ENCODE measurements at places on chromosomes 5 and 9. TPM values are rescaled to one million over a fixed set of nuclear protein-coding genes. Genes with fewer than 3 reads are reported as not detected.
A peak's percentile ranks its signal among the peaks of the same experiment; 100 is the strongest.

DNA sequence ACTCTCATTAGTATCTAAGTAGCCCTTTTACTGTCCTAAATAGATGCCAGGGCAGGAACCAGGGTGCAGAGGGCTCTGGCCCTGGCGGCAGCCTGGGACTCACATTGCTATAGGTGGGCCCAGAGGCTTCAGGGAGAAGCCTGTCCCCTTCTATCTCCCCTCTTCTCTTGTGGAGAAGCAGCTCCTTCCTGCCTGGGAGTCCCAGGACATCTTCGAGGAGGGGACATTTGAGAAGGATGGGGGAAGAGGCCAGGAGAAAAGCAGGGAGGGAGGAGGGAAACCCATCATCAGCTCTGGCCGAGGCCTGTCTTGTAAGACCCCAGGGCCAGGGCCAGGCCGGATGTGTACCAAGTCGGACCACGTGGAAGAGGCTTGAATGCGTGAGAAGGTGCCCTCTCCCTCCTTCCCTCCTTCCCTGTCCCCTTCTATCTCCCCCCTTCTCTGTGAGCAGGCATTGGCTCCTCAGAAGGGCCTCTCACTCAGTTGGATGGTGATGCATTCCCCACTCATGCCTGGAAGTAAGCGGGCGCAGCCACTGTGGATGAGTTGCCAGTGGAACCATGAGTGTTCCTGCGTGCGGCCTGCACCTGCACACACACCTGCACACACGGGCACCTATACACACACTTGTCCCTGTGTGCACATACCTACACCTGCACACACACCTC, 20.7 kb upstream of the LPCAT1 start:
- no peak for ATAC-seq

FOXD4 gene
- 0.28 TPM for total RNA-seq

GRCh38 chr5:428219-428618, 14.8 kb upstream of the EXOC3 start:
- ATAC-seq, result no peak

- peak; percentile 91 for ATAC-seq
These were observed 53.8 kb downstream of the RAD23B start for GRCh38 chr9:107336718-107337360.

DNA sequence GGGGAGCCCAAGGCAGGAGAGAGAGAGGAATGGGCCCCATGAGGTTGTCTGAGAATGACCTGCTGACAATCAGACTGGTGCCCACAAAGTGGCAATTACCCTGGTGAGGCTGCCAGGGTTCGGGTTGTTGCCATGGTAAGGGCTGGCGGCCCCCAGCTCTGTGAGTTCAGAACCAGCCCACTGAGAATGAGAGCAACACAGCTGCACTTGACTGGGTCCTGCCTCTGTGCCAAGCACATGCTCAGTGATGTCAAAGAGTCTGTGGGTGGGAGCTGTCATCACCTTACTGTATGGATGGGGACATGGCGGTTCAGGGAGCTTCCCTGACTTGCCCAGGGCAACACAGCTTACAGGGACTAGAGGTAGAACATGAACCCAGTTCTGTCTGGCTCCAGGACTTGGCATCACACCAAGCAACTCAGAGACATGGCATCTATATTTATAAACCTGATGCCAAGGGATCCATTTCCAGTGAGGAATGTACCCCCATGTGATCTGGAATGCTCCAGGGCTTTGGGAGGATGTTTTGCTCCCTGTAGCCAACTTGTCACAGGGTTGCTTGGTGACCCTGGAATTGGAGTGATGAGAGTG, 38.2 kb upstream of the TEX48 start:
- no peak for ATAC-seq

DNA sequence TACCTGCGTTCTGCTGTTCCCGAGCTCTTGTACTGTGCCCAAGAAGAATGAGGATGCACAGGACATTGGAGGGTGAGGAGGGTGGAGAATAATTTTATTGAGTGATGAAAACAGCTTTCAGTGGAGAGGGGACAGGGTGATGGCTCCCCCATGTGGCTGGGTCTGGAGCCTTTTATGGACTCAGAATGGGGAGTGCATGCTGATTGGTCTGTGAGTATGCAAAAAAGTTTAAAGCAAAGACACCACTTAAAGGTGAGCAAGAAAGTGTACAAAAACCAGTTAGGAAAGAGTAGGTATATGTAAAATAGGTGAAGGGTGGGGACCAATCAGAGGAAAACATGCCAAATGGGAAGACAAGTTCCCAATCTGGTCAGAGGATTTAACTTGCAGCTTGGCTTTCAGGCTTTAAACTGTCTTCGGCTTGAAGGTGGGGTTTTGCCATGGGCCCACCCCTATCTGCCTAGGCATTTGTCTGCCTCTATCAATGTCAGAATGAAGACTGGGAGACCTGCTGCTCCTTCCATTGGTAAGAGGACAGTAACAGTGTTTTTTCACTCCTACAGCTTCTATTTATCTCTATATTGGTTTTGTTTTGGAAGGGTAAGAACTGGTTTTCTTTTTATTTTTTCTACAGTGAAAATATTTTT, 118.0 kb upstream of the RAI14 start:
- ATAC-seq, result peak; percentile 80

GRCh38 chr9:129687391-129687790, 21.9 kb downstream of the PRRX2 start:
- ATAC-seq, result peak; percentile 88

- peak; percentile 87 for ATAC-seq
These were observed 26.1 kb downstream of the IDNK start for GRCh38 chr9:83649080-83649479.

- no peak for ATAC-seq
These were observed 35.6 kb downstream of the TLR4 start for GRCh38 chr9:117739624-117740347.

ARL10 gene
- total RNA-seq, result 4.2 TPM

DNA sequence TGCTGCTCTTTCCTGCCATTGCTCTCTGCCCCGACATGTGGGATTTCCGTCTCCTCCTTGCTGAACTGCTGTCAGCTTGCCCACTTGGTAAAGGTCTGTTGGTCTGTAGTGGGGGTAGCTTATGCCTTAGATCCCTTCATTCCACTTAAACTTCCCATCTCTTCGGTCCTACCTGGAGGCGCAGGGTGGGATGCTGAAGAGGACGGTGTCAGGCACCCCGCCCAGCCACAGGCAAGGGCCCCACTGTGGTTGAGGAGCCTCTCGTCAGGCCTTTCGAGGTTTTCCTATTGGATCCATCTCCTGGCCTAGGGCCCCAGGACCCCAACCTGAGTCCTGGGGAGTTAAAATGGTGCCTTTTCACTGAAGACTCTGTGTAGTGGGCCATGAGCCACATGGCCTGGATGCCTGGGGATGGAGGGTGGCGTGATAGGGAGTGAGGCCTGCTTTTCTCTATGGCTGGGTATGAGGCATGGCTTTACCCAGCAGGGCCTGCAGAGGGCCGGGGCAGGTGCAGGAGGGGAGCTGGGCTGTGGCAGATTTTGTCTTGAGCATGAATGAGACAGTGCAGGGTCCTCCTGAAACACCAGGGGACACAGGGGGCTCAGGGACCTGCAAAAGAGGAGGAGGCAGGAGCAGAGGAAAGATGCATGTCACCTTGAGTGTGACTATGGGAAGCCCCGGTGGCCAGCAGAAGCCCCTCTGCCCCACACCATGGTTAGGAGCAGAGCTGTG, 25.8 kb upstream of the RNF130 start:
- ATAC-seq, result peak; percentile 14

- ATAC-seq, result peak; percentile 81
These were observed 258.1 kb upstream of the NFIL3 start for GRCh38 chr9:91681461-91682305.

PCDHA5 gene
- 0.08 TPM for total RNA-seq

TNFSF8 gene
- total RNA-seq, result 0.20 TPM

GRCh38 chr9:75707191-75707590, 183.3 kb upstream of the PCSK5 start:
- ATAC-seq, result no peak

PDCD1LG2 gene
- total RNA-seq, result 0.32 TPM

FIBCD1 gene
- total RNA-seq, result 0.20 TPM

DMGDH gene
- 0.60 TPM for total RNA-seq

GRCh38 chr5:76548525-76549229, 74.5 kb downstream of the F2RL2 start:
- ATAC-seq, result peak; percentile 45

DNA sequence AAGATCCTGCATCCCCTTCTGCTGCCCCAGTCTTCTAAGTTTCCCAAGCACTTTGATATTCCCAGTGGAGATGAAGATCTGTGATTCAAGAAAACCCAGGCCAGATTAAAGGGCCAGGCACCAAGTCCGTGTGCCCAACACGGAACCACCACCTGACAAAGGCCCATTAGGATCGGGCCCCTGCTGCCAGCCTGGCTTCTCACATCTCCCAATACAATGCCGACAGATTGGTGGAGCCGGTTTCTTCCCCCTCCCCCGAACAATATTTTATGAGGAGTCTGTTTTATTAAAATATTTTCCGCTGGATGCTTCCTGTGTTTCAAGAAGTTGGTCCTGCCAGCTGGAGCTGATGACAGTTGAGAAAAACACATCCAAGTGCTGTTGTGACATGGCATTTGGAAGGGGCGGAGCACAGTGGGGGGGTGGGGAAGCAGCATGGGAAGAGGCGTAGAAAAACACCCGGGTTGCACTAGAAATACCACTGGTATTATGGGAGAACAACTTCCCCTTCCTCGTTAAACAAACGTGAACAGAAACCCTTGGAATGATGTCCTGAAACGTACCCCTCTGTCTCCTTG, 45.0 kb downstream of the CRB2 start:
- ATAC-seq, result no peak

GRCh38 chr5:57190593-57190992, 16.7 kb downstream of the GPBP1 start:
- ATAC-seq, result no peak

GRCh38 chr5:57989378-57989777, 470.5 kb downstream of the PLK2 start:
- no peak for ATAC-seq

- peak; percentile 47 for ATAC-seq
These were observed 64.8 kb downstream of the NUP214 start for GRCh38 chr9:131190191-131190590.

- ATAC-seq, result no peak
These were observed 158.3 kb downstream of the TSSK1B start for GRCh38 chr5:113276493-113276892.

DNA sequence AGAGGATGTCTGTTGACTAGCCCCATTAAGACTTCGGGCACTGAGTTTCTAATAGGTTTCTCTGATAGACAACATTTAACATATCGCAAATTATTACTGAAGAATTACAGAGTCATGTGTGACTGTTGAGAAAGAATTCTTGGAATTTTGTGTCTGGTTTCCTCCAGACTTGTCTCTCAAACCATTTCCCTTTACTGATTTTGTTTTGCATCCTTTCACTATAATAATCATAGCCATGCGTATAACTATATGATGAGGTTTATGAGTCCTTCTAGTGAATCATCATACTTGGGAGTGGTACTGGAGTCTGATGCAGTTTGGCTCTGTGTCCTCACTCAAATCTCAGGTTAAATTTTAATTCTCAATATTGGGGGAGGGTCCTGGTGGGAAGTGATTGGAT, 27.0 kb downstream of the ZNF169 start:
- no peak for ATAC-seq

ORM2 gene
- 0.36 TPM for total RNA-seq

Data from esophagus mucosa (tissue), 1 donor.